ENCODE measurements at places on chromosomes 4 and X.

- no peak for DNase-seq
Observed at GRCh38 chr4:74527049-74527448, 82.1 kb downstream of the AREG start.

- no peak for DNase-seq
Observed at GRCh38 chr4:5772528-5773270, 61.7 kb downstream of the EVC start.

DNA sequence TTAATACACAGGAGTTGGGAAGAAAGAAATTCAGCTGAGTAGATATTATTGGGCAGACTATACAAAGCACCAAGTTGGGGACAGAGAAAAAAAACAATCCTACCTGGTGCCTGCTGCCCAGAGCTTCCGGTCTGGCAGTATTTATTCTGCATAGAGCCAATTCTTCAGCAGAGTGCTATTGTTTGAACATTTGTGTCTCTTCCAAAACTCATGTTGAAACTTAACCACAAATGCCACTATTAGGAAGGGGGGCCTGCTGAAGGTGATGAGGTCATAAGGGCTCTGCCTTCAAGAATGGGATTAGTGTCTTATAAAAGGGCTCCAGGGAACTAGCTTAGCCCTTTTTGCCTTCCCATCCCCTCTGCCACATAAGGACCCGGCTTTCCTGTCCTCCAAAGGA lies 136.2 kb downstream of the EVC2 start:
- no peak for DNase-seq

DNA sequence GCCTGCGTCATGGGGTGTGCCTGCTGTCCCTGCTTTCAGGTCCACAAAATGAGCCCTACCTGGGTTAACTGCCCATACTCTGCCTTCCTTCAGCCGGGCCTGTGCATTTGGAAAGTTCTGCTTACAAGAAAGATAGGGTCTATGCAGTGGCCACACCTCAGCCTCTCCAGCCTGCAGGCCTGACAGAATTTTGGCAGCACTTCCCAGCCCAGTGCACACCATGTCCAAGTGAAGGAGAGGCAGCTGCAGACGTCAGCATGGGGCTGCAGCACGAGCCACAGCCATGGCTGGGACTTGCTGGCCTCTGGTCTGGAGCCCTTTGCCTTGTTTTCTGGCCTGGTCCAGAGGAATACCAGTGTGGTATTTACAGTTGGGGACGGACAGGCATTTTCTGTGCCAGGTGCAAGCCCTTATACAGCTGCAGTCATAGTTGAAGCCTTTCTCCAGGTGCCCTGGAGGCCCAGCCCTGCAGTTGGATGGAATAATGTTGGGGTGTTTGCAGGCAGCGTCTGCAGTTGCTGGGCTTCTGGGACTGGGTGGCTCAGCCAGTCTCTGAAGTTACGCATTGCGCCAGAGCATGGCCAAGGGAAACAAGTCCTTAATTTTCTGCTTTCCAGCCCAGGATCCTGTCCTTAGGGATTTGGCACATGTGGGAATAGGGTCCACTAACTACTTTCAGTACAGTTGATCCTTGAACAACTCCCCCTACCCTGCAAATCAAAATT lies 26.2 kb downstream of the JADE1 start:
- DNase-seq = no peak

DNA sequence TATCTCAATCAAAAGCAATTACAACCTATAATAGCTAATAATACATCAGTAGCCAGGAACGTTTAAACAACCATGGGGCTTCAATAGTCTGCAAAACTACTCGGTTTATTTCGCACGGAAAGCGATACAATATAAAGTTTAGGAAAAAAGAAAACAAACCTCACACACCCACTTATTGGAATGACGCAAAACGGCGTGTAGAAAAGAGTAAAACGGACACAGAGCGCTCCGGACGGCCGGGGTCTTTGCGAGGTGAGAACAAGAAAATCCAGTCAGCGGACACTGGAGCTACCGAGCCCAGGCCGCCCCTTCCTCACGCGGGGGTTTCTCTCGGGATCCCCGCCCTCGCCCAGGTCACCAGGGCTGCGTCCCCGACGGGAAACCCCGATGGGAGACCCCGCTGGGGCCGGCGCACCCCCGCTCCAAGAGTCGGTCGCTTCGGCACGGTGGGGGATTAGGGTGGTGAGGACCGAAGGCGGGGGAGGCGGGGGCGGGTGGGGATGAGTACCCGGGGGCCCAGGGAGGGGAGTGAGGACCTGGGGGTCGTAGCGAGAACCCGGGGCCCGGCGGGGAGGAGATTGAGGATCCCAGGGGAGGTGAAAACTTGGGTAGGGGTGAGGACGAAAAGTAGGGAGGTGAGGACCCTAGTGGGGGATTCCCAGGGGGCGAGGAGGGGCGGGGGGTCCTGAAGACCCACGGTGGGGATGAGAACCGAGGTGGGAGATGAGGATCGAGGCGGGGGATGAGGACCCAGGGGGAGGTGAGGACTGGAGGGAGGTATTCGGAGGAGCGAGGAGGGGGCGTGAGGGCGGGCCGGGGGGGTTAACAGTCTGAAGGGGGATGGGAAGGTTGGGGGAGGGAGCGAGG lies 737 bp downstream of the NELFA start:
- DNase-seq = peak; percentile 6

DNA sequence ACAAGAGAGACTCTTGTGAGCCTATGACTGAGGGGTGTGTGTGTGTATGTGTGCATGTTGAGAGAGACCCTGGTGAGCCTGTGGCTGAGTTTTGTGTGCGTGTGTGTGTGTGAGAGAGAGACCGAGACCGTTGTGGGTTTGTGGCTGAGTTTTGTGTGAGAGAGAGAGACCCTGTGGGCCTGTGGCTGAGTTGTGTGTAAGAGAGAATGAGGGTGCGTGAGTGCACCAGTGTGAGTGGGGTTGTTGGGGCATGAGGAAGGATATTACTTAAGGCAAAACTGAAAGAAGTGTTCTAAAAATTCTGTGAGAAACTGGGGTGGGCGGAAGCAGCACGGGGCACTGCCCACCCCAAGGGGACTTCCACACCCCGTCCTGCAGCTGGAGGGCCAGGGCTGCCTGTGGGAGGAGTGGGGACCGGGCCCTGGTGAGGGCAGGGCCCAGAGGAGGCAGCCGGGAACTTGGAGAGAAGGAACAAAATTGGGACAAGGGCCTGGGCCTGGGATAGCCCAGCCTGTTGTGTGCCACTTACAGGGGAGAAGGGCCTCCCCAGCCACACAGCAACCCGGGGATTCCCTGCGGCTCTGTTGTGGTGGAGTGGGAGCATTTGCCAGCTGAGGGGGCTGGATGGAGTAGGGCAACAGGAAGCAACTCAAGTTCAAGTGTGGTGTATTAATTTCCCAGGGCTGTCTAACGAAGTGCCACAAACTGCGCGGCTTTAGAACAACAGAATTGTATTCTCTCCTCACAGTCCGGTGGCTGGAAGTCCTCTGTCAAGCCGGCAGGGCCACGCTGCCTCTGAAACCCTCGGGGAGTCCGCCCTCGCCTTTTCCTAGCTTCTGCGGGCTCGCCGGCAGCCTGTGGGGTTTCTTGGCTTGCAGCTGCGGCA lies 22.1 kb downstream of the TMEM131L start:
- no peak for DNase-seq

GRCh38 chrX:15834827-15835595 lies 19.6 kb downstream of the AP1S2 start:
- no peak for DNase-seq

GRCh38 chr4:152970102-152970820 lies 34.1 kb downstream of the FHDC1 start:
- peak; percentile 46 for DNase-seq

GRCh38 chr4:19010761-19011160 lies 989.2 kb upstream of the LCORL start:
- DNase-seq = no peak

- DNase-seq = no peak
Observed at GRCh38 chr4:124386163-124386562, 326.4 kb downstream of the ANKRD50 start.

DNA sequence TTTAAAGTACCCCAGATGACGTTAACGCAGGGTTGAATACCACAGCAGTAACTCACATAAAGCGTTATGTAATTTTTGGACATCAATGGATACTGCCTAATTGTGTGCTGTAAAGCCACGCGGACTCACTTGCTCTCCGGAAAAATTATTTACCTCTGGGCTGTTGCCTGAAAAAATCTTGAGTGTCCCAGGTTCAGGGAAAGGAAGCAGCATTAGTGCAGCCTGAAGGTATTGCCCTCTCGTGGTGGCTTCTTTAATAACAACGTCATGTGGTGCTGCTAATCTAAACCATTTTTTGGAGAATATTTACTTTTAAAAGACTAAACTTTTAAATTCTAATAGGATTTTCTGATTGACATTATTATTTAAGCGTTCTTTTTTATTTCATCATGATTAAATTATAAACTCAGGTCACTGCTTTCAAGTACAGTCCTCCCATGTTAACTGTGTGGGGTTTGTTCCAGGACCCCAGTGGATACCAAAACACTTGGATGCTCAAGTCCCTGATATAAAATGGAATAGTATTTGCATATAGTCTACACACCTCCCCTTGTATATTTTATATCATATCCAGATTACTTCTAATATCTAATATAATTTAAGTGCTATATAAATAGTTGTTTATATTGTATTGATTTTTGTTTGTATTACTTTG lies 384.8 kb downstream of the FAM133A start:
- DNase-seq = no peak

GRCh38 chrX:98029861-98030260 lies 1146.2 kb downstream of the RPA4 start:
- DNase-seq = no peak

GRCh38 chr4:22190855-22191254 lies 242.3 kb upstream of the KCNIP4 start:
- no peak for DNase-seq

- no peak for DNase-seq
Observed at GRCh38 chr4:52948057-52948423, 85.9 kb downstream of the RASL11B start.

- DNase-seq = no peak
Observed at GRCh38 chr4:6530964-6531363, 44.0 kb upstream of the MAN2B2 start.

- no peak for DNase-seq
Observed at GRCh38 chr4:5018603-5019002, 655 bp downstream of the CYTL1 start.

DNA sequence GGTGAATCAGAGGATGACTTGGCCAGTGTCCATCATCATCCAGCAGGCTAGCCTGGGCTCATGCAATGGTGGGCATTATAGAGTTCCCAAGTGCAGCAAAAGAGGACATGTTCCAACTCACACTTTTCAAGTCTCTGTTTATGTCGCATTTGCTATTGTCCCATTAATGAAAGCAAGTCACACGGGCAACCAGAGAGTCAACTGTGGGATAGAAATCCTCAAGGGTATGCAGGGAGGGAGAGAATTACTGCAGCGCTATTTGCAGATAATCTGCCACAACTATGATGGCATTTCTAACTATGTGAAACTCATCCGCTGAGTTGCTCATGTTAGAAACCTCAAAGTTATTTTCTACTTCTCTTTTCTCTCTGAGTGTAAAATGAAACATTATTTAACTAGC lies 78.5 kb upstream of the TAB3 start:
- DNase-seq = no peak

- no peak for DNase-seq
Observed at GRCh38 chrX:129748305-129748704, 9.5 kb downstream of the XPNPEP2 start.

GRCh38 chr4:112288455-112288854 lies 2.8 kb upstream of the TIFA start:
- DNase-seq = no peak

DNA sequence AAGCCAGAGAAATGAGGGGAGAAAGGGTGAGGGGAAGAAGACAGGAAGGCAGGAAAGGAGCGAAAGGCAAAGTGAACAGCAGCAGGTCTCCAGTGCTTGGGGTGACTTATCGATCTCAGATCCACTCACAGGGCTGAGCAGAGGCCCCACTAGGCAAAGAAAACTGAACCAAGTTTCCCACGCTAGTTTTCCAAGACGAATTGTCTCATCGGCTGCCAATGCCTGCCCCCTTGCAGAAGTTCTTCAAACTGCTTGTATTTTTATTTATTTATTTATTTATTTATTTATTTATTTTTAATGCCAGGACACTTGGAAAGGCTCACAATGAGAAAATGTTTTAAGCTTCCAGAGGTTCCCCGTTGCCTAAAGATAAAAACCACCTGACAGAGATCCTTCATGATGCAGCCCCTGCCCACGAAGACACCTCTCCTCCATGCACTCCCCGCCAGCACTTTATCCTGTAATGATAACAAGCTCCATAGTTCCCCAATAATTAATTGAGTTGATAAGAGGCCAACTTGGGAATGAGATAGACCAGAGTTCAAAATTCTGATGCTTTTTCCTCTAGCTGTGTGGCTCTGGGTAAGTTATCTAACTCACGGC lies 43.2 kb downstream of the QDPR start:
- DNase-seq = peak; percentile 21

Measured in hematopoietic multipotent progenitor cell treated with erythropoietin and hydrocortisone succinate and interleukin-3 and kit ligand, for 17 days (in vitro differentiated cells).